ENCODE measurements at places on chromosomes 3 and 15.

DNA sequence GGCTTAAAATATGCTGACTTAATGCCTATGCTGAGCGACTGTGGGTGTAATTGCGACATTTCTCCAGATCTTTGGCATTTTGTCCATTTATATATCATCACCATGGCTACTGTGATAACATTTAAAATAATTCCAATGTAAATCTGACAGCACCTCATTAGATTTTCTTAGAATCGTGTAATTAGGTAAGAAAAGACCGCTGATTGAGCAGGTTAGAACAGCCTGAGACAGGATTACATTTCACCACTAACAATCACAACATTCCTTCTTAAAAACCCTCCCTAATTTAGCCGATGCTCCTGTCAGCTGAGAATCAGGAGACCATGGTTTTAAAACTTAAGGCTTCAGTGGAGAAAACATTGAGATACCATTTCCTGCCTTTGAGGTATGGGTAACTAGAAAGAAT, 455.3 kb upstream of the PDZRN3 start:
- no peak for DNase-seq

DNA sequence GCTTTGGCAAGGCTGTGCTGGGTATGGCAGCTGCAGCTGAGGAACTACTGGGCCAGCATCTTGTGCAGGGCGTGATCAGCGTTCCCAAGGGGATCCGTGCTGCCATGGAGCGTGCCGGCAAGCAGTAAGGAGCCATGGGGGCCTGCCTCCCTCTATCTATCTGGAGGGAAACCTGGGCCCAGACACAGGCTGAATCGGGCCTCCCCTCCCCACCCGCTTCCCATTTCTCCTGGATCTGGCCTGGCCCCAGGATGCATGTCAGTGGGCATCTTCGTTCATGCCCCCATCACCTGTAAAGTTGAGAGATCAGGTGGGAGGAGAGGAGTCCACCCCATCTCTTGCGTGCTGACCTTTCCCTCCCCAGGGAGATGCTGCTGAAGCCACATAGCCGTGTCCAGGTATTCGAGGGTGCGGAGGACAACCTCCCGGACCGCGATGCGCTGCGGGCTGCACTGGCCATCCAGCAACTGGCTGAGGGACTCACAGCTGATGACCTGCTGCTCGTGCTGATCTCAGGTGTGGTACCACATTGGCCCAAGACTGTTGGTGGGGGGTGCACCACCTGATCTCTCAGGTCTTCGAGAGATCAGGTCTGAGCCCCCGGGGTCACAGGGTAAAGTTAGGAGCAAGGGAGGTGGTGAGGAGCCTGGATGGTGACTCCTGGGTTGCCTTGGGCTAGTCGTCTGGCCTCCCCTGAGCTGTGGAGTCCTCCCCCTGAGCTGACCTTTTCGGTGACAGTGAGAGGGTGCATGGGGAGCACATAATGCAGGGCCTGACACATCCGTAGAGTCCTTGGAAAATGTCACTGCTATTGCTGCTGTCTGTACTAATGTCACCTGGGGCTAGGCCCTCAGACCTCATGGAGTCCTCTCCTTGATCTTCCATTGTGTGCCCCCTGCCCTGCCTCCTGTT, 3.2 kb downstream of the GLYCTK start:
- no peak for DNase-seq

- no peak for DNase-seq
Observed at GRCh38 chr15:23561914-23562313, 3.6 kb upstream of the MKRN3 start.

- no peak for DNase-seq
Observed at GRCh38 chr15:37931321-37931720, 3.1 kb upstream of the TMCO5A start.

GRCh38 chr15:63192619-63193206, 3.3 kb downstream of the RAB8B start:
- no peak for DNase-seq

- no peak for DNase-seq
Observed at GRCh38 chr15:24835301-24835700, 119.5 kb upstream of the SNRPN start.

- DNase-seq, result no peak
Observed at GRCh38 chr3:32146746-32147211, 40.4 kb downstream of the GPD1L start.

DNA sequence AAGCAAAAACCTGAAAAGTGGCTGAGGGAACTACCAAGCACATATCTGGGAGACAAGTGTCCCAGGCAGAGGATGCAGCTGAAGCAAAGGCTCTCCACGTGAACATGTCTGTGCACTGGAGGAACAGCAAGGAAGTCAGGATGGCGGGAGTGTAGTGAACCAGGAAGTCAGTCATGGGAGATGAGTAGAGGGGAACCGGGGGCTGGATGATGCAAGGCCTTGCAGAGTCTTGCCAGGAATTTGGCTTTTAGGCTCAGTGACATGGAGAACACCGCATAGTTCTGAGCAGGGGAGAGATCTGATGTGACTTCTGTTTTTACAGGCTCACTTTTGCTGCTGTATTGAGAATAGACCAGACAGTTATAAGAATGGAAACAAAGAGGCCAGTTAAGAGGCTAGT, 19.0 kb downstream of the C2CD4A start:
- no peak for DNase-seq

GRCh38 chr3:197471221-197472010, 84.4 kb downstream of the BDH1 start:
- DNase-seq, result no peak

GRCh38 chr3:38177181-38177580, 11.8 kb downstream of the OXSR1 start:
- DNase-seq, result no peak

DNA sequence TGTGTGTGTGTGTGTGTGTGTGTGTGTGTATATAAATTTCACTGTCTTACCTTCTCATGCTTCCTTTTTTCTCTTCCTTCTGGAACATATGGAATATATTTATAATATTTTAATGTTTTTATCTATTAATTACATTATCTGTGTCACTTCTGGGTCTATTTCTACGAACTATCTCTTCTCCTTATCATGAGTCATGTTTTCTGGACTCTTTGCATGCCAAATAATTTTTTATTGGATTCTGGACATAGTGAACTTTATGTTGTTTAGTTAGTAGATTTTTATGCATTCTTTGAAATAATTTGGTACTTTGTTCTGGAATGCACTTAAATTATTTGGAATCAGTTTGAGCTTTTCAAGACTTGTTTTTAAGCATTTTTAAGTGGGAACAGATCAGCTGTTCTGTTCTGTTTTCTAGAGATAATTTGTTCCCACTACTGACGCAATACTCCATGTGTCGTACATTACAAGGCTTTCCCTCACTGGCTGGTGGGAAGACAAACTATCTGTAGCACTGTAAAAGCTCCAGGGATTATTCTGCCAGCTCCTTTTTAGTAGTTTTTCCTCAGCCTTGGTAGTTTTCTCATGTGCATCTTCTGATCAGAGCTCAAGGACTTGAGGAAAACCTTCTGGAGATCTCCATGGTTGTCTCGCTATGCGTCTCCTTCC, 302.0 kb downstream of the CLSTN2 start:
- no peak for DNase-seq

GRCh38 chr3:146801492-146801891, 196.3 kb upstream of the PLSCR5 start:
- DNase-seq, result no peak

- no peak for DNase-seq
Observed at GRCh38 chr3:5428607-5429516, 241.4 kb downstream of the EDEM1 start.

GRCh38 chr3:130967281-130967680, 59.3 kb downstream of the ASTE1 start:
- DNase-seq, result no peak

GRCh38 chr3:177905173-177906125, 630.8 kb upstream of the KCNMB2 start:
- no peak for DNase-seq

GRCh38 chr15:64905119-64905831, 6.4 kb upstream of the ANKDD1A start:
- DNase-seq, result peak; percentile 87

GRCh38 chr3:15151166-15151565, 52.2 kb upstream of the RBSN start:
- DNase-seq, result no peak

DNA sequence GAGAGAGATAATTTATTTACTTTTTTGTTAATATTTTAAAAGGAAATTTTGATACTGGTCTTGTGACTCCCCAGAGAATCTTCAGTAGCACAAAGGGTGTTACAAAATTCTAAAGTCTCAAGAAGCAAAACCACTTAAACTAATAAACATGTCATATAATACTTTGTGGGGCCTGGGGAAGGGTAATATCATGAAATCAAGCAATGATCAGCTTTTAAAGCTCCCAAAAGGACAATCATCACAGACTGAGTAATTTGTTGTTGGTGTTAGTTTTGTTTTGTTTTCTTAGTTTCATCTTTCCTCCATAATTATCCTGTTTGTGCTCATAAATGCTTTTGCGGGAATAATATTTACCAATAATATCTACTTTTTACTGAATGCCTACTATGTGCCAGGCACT, 55.0 kb downstream of the TMEM212 start:
- no peak for DNase-seq

GRCh38 chr3:193702967-193703366, 110.0 kb downstream of the OPA1 start:
- no peak for DNase-seq

DNA sequence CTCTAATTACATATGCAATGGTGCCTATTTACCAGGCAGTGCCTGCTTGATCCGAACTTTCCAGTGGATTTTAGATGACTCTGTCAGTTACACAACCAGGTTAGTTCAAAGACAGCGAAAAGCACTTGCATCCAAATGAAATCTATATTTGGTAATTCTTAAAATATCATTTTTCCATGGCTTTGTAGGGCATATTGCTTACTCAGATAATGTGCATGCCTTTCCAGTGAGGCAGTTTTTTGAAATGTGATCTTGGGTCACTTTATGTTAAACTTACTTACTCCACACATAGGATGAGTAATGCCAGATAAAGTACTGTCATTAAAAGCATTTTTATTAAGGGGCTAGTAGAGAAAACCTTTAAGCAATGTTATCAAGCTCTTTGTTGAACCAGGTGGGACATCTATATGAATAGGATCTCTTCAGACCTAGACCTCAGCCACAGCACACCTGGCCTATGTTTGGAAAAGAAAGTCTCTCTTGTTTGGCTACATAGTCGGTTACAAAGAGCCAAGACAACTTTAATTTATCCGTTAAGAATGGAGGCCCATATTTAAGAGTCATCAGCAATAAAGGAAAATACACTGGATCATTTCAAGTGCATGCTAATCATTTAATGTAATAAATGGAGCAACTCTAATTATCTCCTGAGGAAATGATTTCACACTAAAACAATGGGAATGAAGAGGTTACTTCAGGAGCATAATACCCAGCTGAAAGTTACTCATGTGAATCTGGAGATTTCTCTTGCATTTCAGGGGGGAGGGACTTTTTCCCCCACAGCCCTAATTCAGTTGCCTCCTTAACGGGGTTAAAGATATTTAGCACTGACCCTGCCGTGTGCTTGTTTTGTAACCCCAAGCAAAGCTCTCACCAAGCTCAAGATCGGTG, 56.3 kb upstream of the TMCO5A start:
- no peak for DNase-seq

DNA sequence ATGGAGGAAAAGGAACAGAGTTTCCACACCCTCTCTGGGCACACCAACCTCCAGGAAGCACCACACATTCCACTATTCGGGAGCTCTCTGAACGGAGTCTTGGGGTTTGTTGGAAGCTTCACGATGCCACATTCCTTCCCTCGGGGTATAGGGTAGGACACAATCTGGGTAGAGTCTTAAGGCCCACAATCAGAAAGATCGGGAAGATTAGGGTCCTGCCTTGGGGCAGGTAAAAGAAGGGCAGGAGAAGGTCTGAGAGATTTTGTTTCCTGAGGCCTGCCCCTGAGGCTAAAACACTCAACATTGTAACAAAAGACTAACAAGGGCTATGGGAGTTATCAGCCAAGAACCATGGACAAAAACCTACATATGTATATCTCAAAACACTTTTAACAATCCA, 89.2 kb upstream of the RAP2B start:
- no peak for DNase-seq

- no peak for DNase-seq
Observed at GRCh38 chr3:59320080-59320479, 270.3 kb upstream of the CFAP20DC start.

- DNase-seq, result no peak
Observed at GRCh38 chr15:71272932-71273331, 157.7 kb downstream of the THSD4 start.

DNA sequence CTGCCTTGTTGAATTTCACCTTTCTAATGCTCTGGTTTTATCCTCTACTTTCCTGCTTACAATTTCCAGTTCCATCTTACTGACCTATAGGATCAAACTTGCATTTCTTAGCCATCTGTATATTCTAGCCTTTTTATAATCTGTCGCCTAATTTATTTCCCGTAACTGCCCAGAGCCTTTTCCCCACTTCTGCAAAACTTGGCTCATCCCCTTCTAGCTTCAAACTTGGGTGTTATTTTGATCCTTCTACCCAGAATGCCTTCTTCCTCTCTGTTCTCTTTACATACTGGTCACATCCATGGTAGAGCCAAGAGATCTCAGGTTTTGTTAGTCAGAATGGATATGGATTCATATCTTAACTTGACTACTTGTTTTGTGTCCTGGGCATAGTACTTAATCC, 2.6 kb downstream of the SACM1L start:
- DNase-seq, result no peak

- no peak for DNase-seq
Observed at GRCh38 chr15:66025972-66026371, 156.7 kb downstream of the RAB11A start.

- DNase-seq, result no peak
Observed at GRCh38 chr15:57146506-57147201, 228.2 kb downstream of the TCF12 start.

DNA sequence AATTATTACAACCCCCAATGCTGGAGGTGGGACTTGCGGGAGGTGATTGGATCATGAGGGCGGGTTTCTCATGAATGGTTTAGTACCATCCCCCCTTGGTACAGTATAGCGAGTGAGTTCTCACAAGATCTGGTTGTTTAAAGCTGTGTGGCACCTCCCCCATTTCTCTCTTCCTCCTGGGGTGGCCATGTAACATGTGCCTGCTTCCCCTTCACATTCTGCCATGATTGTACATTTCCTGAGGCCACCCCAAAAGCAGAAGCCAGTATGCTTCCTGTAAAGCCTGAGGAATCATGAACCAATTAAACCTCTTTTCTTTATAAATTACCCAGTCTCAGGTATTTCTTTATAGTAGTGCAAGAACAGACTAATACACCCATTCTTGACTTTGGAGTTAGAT, 20.3 kb upstream of the PROK2 start:
- no peak for DNase-seq

- no peak for DNase-seq
Observed at GRCh38 chr3:108590460-108590859, 938 bp downstream of the DZIP3 start.

- DNase-seq, result no peak
Observed at GRCh38 chr3:192931825-192932224, 14.2 kb upstream of the MB21D2 start.

DNA sequence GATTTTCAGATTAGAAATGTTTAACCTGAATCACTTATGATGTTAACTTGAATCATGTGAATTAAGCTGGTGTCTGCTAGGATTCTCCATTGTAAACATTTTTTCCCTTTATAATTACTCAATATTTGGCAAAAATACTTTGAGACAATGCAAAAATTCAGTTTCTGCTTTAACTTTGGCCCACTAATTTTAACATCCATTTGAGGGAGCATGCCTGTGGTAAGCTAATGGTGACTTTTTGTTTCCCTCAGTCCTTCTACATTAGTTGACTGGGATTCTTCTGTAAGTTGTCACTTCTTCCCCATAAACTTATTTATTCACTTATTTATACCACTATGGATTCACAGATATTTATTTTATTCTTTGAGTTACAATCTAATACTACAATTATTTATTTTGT, 59.3 kb downstream of the PIK3R4 start:
- no peak for DNase-seq
